T-helper 1 cell (primary cell): ENCODE measurements at places on chromosomes 13 and 19.

DNA sequence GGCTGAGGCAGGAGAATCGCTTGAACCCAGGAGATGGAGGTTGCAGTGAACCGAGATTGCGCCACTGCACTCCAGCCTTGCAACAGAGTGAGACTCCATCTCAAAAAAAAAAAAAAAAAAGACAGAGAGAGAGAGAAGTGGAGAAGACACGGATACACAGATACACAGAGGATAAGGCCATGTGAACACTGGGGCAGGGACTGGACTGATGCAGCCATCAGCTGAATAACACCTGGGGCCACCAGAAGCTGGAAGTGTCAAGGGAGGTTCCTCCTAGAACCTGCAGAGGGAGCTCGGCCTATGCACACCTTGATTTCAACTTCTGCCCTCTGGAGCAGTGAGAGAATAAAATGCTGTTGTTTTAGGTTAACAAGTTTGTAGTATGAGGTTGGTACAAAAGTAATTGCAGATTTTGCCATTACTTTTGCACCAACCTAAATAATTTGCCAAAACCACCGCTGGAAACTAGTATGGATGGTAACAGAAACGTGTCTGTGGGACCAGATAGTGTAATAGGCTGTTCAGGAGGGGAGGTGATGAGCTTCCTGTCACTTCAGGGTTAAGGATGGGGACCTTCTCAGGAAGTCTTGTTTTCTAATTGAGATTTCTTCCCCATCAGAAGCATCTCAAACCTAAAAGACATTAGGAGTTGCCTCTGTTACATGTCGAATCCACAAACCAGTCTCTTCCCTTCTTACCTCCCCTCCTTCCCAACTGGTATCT, 36.4 kb upstream of the IGSF23 start:
- DNase-seq: no peak

DNA sequence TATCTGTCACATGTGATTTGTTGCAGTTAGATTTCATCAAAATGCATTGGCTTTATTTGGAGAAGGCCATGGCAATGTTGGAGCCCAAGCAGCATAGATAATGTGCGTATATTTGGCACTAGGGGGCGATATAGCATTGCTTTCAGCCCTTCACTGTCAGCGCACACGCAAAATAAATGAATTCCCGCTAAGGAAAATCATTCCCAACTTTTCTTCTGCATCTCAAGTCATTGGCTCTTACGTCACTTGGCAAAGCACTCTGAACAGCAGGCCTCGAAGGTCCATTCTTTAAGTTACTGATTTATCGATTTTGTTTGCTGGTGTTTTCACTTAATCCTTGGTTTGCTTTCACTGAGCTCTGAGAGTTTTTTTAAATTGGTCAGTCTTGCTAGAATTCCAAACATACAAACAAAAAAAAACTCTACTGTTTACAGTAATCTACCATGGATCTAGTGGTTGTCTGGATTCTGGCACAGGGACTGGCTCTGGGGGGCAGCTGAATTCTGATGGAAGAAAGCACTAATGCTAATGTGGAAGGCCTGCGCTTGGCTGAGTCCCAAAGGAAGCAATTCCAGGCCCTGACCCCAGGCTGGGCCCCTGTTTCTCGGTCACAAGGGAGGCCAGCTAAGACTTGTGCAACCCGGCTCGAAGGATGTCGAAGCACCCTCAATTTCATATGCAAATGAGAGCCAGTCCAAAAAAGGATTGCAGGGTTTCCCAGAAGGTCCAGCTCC, 97.7 kb upstream of the IPO5 start:
- DNase-seq: no peak

GRCh38 chr19:58553799-58554493, 959 bp downstream of the CHMP2A start:
- no peak for DNase-seq

- no peak for DNase-seq
Observed at GRCh38 chr13:98265692-98266551, 88.9 kb upstream of the RNF113B start.

GRCh38 chr13:19838865-19839275, 24.6 kb downstream of the ZMYM5 start:
- no peak for DNase-seq

DNA sequence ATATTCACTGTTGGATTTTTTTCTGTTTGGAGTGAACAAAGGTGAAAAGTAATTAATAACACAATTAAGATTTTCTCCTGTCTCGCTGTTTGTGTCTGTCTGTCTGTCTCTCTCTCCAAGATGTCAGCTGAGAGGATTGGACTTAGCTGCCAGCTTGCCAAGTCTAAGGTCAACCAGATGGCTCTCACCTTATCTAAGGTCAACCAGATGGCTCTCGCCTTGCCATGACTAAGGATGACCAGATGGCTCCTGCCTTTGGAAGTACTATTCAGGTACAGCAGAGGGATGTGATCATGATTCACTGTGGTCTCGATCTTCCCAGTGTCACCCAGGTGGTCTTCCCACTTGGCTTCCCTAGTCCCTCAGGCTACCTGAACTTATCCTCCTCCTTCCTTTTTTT, 1436.4 kb downstream of the UQCRFS1 start:
- DNase-seq: no peak

DNA sequence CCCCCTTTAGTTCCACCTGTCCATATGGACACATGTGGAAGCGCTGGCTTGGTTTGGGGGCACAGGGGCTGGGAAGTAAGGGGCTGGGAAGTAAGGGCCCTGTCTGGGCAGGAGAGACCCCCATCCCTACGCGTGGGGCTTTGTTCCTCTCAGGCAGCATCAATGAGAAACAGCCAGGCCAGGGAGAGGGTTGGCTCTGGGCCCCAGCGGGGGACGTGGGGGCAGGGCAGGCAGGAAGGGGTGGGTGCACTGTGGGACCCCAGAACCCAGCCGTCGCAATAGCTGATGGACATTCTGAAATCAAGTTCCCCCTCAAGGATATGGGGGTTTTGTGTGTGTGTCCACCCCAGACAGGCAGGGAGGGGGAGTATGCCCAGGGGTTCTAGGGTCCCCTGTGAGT, 1.2 kb downstream of the NCAN start:
- no peak for DNase-seq

- no peak for DNase-seq
Observed at GRCh38 chr13:79287939-79288795, 117.9 kb downstream of the RBM26 start.

DNA sequence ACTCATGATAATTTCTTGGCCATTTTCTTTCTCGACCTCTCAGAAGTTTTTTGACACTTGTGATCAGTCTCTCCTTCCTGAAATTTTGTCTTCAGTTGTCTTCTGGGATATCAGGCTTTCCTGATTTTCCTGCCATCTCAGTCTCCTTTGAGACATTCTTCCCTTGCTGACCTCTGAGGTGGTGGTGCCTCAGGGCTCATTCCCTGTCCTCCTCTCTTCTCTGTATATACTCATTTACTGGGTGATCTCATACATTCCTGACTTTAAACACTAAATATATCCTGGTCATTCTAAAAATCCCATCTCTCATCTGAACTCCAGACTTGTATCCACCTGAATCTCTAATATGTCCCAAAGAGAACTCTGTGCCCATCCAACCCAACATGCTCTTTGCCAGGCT, 31.3 kb upstream of the STARD13 start:
- no peak for DNase-seq

- no peak for DNase-seq
Observed at GRCh38 chr19:16445238-16446107, 26.3 kb downstream of the EPS15L1 start.

DNA sequence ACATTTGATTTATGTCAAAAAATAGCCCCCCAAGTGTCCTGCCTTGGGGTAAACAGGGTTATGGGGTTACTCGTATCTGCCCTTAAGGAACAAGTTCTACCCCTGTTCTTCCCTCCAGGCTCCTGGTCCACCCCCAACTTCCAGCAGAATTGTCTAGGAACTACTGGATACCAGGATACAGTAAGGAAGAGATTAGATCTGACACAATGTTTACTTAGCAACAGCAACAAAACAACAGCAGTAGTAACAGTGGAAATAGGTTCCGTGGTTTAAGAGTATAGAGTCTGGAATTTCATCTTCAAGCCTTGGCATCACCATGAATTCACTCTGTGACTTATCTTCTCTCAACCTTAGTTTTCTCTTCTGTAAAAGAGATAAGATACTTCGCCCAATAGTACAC, 1.7 kb upstream of the FAM98C start:
- no peak for DNase-seq

GRCh38 chr19:8512115-8512967, 1.6 kb downstream of the ZNF414 start:
- no peak for DNase-seq

DNA sequence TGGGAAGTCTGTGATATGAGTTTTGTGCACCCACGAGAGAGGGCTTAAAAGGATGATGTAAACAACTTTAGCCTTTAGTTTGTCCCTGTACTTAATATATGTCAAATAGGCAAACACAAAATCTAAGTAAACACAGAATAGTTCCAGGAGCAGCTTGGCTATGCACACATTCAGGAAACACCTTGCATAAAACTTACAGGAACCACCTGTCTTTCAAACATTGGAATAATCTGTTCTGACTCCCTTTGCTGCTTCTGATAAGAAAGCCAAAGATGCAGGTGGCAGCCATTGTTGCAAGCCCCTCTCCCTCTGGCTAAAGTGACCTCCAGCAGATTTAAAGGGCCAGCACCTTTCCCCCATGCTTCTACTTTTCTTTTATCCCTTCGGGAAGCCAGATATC, 4.7 kb downstream of the EEF1AKMT1 start:
- DNase-seq: no peak

DNA sequence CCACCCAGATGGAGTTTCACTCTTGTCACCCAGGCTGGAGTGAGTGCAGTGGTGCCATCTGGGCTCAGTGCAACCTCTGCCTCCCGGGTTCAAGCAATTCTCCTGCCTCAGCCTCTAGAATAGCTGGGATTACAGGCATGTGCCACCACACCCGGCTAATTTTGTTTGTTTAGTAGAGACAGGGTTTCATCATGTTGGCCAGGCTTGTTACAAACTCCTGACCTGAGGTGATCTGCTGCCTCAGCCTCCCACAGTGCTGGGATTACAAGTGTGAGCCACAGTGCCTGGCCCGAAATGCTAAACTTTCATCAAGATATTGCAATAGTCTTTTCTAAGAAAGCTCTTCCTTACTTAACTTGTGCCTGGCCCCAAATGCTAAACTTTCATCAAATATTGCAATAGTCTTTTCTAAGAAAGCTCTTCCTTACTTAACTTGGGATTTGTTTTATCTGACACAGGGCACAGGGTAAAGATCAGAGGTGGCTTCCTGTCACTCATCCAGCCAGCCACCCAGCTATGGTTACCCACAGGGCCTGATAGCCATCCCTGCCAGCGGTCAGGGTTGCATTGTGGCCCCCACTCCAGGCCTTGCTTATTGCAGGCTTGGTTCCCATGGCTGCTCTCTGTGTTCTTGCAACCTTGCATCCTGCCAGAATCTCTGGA, 352.3 kb upstream of the TMTC4 start:
- no peak for DNase-seq

GRCh38 chr19:31408460-31409124, 59.4 kb upstream of the TSHZ3 start:
- DNase-seq: no peak

DNA sequence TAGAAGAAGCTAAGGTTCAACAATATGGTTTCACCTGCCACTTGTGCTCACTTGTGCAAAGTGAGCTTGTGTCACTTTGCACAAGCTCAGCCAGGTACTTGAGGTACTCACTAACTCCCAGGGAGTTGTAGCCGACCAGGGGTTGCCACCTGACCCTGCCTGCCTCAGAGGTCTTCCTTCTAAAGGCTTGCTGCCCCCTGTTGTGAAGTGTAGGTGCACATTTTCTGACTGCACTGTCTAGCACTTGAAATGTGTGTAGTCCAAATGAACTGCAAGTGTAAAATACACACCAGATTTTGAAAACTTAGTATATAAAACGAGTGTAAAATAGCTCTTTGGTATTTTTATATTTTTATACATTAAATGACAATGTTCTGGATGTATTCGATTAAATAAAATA, 230.8 kb downstream of the DLEU7 start:
- no peak for DNase-seq

GRCh38 chr13:46630431-46631178, 77.6 kb downstream of the LRCH1 start:
- no peak for DNase-seq

- DNase-seq: no peak
Observed at GRCh38 chr13:93248627-93249047, 22.0 kb downstream of the GPC6 start.

GRCh38 chr13:80814541-80814940, 473.6 kb upstream of the SPRY2 start:
- DNase-seq: no peak

- DNase-seq: no peak
Observed at GRCh38 chr19:56732976-56733375, 61.4 kb upstream of the ZNF835 start.

DNA sequence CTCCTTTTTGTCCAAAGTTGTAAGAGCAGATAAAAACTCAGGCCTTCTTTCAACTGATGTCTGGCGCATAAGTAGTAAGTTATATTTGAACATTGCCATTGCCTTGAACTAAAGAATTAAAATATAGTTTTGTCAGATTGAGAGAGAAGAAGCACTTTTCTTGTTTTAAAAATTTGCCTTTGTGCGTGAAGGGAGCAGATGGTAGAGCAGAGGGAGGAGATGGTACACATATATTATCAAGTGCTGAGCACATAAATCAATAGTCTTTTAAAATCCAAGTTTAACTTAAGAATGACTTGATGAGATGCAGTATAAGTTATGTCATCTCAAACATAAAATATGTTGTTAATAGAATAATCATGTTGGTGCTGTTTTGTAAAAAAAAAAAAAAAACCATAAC, 504.6 kb upstream of the KLHL1 start:
- no peak for DNase-seq

GRCh38 chr13:64884976-64885375, 2345.2 kb downstream of the PCDH9 start:
- no peak for DNase-seq

GRCh38 chr19:54029301-54029700, 34.4 kb downstream of the VSTM1 start:
- no peak for DNase-seq

DNA sequence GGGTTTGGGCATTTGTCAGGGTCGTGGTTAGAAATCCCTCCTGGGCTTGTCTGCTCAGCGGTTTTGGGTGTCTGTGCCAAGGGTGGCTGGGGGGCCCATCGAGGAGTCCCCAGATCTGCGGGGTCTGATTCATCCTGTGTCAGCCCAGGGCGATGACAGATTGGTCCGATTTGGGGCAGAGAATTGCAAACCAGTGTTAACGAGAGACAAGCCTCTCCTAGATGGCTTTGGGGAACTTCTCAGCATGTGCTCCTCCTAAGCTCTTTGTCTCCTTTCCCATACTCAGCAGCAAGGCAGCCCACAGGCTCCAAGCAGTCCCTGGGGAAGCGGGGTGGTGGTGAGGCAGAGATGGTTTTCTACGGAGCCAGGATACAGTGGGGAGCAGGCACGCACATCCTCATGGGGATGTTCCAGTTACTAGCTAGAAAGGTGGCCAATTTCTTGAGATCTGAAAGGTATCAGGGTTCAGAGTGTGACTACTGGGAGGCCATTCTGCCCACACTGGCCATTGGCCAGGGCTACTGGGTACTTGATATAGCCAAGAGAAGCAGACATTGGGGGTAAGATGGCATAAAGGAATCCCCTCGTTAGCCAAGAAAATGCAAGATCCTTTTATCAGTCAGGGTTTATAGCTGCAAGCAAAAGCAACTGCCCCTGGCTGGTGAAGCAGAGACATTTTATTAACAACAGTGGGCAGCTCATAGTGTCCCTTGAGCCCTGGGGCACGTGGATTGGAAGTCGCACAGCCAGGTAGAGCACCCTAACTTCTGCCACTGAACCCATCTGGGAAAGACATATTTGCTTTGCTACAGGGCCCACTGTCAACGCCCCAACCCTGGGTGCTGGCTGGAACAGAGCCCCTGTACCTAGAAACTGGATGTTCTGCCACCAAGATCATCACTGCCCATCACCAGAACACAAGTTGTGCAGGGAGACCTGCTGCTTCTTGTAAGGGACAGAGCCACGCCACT, 63.6 kb downstream of the RGCC start:
- DNase-seq: no peak

GRCh38 chr13:39780711-39781110, 125.2 kb downstream of the COG6 start:
- no peak for DNase-seq
